ENCODE measurements at places on chromosomes 13 and 19.

GRCh38 chr13:32881074-32881776, 135.0 kb upstream of the KL start:
- DNase-seq: no peak

- DNase-seq: no peak
These were observed 51.1 kb downstream of the TNFRSF19 start for GRCh38 chr13:23621316-23621645.

DNA sequence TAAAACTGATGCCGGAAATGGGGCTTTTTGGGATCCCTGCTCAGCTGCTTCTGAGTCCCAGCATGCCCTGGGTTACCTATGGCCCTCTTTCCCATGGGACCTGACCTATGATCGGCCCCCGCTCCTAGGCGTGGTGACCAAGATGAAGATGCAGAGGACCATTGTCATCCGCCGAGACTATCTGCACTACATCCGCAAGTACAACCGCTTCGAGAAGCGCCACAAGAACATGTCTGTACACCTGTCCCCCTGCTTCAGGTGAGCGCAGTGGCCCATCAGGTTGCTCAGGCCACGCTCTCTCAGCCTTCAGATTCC, 1.5 kb downstream of the RPS11 start:
- DNase-seq: no peak

- no peak for DNase-seq
These were observed 162.2 kb downstream of the KDM4B start for GRCh38 chr19:5131031-5131505.
